ENCODE measurements at places on chromosomes 4 and X.

- DNase-seq, result no peak
These were observed 18.7 kb downstream of the SETD7 start for GRCh38 chr4:139537292-139537691.

GRCh38 chr4:165518686-165519085 is 139.9 kb downstream of the CPE start:
- DNase-seq, result no peak

- no peak for DNase-seq
These were observed 40.0 kb upstream of the APLN start for GRCh38 chrX:129694805-129695204.

DNA sequence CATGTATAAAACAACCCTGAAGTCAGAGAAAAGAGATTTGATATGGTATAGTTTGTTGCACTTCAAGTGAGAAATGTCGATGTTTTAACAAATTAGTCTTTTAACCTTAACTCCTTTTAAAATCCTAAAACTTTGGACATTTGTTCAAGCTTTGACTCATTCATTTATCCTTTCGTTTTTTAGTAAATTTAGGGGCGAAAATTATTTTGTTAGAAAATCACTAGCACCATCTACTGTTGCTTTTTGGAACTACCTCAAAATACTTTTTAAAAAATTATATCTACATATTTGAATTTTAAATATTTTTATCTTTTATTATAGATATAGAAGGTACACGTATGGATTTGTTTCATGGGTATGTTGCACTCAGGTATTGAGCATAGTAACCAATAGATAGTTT is 165.1 kb upstream of the POF1B start:
- DNase-seq, result no peak
